ENCODE measurements at places on chromosomes 2 and 18.

- no peak for DNase-seq
Observed at GRCh38 chr2:150374492-150374891, 113.0 kb downstream of the RND3 start.

- DNase-seq, result no peak
Observed at GRCh38 chr2:15073664-15074063, 441.1 kb downstream of the LRATD1 start.

GRCh38 chr18:55593888-55594287 is 5.9 kb upstream of the TCF4 start:
- DNase-seq, result no peak

DNA sequence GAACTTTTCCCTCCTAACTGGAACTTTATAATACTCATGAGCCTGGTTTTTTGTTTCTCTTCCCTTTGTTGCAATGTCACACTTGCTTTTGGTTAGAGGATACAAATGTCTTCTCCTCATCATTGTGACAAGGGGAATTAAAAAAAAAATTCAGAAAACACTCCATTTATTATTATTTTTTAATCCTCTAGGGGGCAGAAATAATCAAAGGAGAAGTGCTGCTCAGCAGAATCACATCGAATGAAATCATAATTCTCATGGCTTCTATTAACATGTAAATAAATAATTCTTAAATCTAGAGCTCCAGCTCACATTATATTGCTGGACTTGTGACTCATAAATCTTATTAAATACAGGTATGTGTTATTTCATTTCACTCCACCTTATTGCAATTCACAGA is 273.8 kb downstream of the TRIB2 start:
- DNase-seq, result no peak

DNA sequence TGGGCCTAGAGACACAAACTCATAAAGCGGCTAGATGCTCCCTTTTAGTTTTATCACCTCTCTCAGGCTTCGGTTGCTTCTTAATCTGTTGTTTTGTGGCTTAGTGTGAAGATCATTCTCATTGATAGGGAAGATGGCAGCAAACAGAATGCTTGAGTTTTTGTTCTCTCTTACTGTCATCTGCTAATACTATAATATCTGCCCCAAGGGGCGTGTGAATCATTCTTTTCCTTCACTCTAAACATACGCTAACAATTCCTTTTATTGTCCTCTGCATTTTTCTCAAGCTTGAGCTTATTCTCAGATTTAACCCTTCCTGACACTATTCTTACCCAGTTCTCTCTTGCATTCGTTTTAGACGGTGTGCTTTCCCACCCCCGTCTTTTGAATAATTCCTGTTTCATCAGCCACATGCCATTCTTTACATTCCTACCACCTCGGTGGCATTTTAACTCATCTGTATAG is 323.9 kb upstream of the NRP2 start:
- no peak for DNase-seq

- no peak for DNase-seq
Observed at GRCh38 chr2:136060416-136060815, 57.5 kb downstream of the CXCR4 start.

GRCh38 chr2:62340994-62341484 is 145.1 kb downstream of the B3GNT2 start:
- DNase-seq, result peak; percentile 69

DNA sequence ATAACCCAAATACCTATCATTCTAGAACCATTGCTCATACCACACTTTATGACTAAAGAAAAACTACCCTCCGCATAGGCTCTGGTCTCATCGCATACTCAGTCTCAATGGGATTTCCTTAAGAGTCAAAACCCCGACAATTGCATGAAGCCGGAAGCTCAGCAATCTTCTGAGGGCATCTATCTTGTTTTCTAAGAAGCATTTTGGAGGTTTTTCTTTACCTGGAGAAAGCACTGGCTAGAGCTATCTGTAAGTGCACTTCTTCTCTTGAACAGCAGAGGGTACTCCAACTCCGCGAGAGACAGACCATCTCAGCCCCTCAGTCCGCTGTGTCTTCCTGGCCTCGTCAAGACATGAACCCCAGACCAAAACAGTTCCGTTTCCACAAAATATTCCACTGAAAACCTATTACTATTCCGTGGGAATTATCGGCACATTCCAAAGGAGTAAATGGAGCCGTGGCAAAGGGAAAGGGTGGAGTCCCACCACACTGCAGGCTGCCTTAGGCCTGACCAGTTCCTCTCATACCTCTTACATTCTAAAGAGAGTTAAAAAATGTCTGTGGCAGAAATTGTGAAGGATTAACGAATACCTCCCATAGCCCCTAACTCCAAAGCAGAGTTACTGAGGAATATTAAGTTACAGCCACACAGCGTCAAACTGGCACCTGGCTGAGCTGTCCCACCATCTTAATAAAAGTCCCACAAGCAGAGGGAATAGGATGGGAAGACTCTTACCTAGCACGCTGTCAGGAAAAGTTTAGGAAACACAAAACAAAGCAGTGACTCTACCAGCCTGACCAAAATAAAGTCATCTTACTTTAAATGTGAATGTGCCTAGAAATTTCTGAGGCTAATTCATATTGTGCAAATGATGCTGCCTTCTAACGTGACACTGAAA is 325.6 kb upstream of the VRK2 start:
- no peak for DNase-seq

DNA sequence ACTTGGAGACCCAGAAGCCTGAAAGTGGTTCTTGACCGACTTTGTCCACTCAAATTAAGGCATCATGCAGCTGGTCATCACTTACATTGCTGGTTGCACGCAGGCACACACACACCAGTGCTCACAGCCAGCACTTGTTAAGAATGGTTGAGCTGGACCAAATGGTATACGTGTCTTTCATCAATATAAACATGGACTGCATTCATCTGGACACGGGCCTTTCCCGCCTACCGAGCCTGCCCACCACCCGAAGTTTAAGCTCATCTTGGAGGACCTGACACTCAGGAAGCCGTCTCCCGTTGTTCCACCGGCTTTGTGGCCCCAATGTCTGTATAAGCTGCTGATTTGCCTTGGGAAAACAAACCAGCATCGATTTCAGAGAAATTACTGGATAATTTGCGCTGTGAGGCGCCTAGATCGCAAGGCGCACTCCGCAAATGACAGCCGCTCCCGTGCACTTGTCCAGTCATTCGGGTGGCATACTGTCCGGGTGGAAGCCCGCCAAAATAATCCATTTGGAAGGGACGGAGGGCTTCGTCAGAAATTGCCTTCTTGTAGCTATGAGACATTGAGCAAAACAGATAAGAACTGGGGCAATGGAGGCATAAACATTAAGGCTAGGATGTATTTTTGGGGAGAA is 40.1 kb upstream of the AKAIN1 start:
- peak; percentile 56 for DNase-seq

- DNase-seq, result no peak
Observed at GRCh38 chr2:236089271-236090026, 78.7 kb downstream of the GBX2 start.

DNA sequence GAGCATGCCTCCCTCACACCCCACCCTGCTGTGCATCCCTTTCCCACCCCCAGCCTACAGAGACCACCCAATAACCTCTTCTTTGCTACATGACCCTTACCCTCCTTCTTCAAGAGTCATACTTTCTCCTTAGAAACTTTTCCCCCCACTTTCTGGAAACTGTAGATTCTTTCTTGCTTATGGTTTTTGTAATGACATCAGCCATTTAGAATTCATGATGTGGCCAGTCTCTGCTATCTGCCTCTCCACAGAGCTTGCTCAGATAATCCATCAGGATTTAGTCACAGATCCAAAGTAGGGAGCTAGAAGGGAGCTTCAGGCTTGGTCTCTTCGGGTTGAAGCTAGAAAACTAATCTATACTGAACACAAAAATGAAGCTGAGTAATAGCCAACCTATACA is 36.5 kb downstream of the GALM start:
- no peak for DNase-seq

- DNase-seq, result no peak
Observed at GRCh38 chr2:2597712-2598111, 266.6 kb upstream of the MYT1L start.

GRCh38 chr2:43273529-43273928 is 47.1 kb upstream of the ZFP36L2 start:
- DNase-seq, result no peak

DNA sequence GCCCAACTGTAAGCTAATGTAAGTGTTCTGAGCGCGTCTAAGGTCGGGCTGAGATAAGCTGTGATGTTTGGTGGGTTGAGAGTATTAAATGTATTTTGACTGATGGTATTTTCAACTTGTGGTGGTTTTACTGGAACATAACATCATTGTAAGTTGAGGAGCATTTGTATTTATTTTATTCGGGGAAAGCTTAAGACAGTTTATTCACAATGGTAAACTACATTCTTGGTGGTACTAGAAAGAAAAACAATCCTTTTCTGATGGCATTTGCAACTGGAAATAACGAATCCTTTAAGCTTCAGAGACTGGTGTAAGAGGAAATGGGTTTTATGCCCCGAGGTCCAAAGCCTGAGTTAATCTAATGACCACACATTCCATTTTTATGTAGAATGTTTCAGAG is 283.3 kb upstream of the NETO1 start:
- DNase-seq, result no peak

GRCh38 chr18:79560042-79560860 is 119.4 kb upstream of the CTDP1 start:
- DNase-seq, result no peak

GRCh38 chr2:143692162-143692561 is 562.9 kb downstream of the ARHGAP15 start:
- DNase-seq, result no peak

All from NCI-H774 (cell line).